ENCODE measurements at places on chromosomes 3 and 15.

DNA sequence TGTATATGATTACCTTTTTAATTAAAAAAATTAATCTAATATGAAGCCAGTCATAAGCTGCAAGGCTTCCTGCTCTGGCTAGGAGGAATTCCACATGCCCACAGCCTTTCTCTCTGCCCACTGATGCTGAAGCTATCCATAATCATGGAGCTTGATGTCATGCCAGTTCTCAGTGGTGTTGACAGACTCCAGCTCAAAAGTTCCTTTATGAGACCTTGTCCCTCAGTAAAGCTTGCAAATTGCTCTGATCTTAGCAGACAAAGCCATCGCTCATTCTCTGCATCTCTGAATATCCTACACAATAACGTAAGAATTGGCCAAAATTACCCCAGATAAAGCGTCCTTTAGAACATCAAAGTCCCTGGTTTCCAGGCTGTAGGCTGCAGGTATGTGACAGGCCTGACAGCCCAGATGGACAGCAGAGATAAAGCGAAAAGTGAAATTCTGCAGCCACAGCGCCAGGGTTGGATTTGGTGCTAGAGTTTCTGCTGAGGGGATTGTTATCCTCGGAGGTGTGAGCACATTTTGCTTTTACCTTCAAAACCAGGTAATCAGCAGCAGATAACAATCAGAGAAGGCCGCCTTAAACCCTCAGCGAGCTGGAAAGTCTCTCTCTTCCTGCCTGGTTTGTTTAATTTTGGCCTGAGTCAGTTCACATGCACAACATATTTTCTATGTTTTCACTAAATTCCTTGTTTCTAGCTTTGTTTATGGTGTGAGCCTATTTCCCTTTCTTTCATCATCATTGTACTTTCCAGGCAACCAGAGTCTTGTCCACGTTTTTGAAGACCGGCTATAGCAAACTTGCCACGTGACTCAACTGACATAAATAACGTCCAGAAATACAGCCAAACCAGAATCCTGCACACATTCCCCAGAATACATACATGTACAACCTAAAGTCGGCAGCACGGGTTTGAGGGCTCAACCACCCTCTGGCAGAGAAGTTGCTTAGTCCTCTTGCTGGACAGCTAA is 36.6 kb upstream of the ALDH1A3 start:
- DNase-seq: no peak

DNA sequence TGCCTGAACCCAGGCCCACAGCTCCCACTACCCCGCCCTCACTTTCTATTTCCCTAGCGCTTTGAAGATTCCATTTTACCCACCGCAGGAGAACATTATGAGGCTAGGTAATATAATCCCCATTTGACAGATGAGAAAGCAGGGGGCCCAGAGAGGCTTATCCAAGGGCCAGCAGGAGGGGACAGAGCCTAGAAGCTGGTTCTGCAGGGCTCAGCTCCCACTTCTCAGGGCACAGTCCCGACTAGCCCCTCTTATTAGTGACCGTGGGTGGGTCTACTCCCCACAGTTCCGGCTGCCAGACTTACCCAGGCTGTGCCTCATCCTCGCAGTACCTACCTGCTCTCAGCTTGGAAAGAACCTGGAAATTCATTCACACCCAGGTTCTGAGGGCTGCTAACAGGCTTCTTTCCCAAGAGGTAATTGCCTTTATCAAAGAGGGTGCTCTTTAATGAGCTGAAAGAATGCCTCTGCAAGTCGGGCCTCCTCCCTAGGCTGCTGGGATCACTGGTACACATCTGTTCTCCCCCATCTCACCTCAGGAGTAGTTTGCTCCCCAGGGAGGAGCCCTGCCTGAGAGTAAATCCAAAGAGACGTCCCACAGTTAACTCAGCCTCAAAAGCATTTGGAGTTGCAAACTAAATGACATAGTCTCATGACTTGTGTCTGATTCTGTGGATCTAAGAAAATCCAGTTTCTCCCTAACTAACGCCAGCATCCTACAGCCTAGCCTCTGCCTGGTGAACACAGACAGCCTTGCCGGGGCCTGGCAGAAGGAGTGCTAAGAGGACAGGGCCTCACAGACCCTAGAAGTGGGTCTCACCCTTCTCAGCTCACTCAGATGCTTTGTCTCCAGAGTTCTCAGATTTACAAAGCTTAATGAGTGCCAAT is 125.0 kb downstream of the CHSY1 start:
- DNase-seq: no peak

GRCh38 chr15:94777037-94777436 is 545.7 kb downstream of the MCTP2 start:
- no peak for DNase-seq

DNA sequence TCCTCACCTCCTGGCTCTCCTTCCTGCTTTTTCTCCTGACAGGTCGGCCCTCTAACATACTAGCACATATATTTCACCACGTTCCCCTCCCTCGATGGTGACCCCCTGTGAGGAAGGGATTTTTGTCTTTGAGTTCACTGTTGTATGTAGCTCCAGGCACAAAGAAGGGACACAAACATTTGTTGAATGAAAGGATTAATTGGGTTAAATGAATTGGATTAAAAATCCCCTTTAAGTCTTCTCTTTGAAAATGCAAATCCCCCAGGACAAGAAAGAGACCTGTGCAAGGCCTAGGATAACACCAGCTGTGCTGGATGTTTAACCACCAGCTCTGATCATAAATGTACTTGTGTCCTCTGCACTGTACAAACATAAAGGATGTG is 3.3 kb downstream of the CALML4 start:
- no peak for DNase-seq

DNA sequence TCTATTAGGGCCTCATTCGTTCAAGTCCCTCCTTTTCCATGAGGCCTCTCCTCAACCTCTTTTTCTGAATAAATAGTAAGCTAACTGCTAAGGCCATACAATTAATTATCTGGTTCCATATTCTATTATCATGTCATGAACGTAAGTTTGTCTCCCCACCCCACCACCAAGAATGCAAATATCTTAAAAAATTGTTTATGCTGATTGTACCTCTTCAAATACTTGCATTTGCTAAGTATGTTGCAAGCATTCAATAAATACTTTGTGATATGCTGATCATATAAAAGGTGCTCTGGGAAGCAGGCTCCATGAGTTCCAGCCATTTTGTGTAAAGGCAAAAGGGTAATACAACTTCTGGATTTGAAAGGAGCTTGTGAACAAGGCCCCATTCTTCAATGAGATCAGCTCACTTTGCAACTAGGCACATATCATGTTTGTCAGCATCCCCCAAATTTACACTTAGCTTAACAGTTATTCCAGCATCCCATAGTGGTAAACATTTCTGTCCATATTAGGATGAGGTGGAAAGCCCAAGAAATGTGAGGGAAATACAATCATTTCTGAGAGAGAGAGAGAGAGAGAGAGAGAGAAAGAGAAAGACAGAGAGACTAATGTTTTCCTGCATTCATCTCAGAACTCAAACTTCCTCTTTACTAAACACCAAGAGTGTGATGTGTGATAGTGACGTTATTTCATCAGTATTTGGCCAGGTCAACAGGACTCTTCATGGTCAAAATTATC is 33.2 kb downstream of the SLC12A8 start:
- no peak for DNase-seq

GRCh38 chr15:55999658-56000057 is 6.2 kb upstream of the NEDD4 start:
- DNase-seq: no peak

DNA sequence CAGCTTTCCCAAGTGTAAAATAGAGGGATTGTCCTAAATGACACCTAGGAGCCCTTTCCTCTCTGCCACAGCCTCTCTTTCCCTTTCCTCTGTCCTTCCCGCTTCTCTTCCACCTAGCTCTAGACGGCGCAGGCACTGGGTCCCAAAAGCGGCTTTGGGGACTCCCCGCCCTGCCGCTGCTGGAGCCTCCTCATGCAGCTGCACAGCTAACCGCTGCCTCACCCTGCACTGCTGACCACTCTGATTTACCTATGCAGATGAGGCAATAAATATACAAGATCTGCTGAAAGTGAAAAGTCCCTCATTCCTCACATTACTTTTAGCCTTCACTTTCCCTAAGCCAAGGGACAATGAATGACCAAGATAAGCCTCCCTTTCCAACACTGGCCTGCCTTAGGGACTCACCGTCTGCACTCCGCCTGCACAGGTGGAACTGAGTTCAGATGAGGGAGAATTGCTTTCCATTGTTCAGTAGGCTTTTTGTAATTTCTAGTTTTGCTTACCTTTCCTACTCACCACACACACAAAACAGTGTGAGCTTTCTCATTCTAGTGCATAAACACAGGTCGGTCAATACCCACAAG is 197.5 kb upstream of the BCL6 start:
- DNase-seq: no peak

DNA sequence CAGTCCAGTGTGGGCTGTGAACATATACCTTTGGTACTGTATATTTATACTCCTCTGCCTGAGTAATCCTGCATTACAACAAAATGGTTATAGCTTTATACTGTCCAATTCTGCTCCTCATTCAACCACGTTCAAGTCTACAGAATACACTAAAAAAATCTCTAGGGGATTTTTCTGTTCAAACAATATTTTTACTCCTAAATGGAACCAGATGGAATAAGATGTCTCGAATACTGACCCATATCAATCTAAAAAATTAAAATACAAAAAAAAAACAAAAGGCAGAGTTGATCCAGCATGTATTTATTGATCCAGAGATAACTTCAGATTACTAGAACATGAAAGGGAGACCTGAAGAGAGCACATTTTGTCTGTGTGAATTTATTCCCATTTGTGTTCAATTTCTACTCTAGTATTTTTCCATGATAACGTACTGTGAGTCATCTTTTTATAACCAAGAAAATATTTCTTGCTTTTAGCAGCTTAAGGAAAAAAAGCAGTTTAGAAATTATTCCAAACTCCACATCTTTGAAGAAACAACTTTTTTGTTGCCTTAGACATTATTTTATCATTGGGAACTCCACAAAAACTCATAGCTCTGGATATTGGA is 910.7 kb downstream of the TBL1XR1 start:
- no peak for DNase-seq

- no peak for DNase-seq
Observed at GRCh38 chr3:57143886-57144459, 21.2 kb downstream of the IL17RD start.

DNA sequence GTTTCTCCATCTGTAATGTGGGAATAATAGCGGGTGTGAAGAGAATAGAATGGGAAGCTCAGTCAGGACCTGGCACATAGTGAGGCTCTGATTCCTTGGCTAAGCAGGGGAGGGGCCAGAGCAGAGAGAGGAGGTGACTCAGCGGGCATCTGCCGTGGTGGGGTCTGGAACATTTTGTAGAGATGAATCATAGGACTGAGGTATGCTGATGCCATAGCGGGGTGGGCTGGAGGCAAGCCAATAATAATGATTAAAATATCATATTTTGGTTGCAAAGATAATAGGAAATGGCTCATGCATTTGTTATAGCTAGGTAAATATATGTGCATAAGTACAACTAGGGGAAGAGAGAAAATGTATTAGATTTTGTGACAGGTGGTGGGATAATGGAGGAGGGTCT is 11.2 kb downstream of the TGM4 start:
- DNase-seq: no peak

GRCh38 chr3:177711637-177712036 is 514.4 kb upstream of the TBL1XR1 start:
- DNase-seq: no peak

GRCh38 chr3:171643033-171643432 is 167.2 kb downstream of the PLD1 start:
- no peak for DNase-seq

DNA sequence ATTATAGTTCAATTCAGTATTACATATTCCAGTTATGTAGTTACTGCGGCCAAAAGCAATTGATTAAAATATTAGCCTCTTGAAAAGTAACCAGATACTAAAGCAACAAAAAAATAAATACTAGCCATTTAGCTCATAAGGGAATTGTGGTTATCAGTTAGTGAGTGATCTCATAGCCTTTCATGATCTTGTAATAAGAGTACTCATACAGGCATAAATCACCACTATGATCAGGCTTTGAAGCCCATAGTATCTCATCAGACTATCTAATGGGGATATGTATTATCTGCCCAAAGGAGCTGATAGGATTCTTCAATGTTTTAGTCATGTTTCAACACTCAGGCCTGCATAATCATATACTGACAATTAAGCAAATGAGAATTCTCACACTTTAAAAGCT is 184.1 kb upstream of the CCDC54 start:
- DNase-seq: no peak

DNA sequence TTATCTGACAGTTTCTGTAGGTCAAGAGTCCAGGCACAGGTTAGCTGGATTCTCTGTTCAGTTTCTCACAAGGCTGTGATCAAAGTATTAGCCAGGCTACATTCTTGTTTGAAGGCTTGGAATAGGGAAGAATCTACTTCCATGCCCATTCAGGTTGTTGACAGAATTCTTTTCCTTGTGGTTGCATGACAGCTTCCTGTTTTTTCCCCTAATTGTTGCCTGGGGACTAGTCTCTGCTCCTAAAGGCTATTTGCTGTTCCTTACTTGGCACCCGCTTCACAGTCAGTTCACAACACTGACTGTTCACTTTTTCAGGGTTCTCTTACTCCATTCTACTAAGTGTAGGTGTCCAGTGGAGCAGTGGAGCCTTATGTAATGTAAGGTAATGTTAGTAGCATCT is 115.4 kb upstream of the GBE1 start:
- DNase-seq: no peak

DNA sequence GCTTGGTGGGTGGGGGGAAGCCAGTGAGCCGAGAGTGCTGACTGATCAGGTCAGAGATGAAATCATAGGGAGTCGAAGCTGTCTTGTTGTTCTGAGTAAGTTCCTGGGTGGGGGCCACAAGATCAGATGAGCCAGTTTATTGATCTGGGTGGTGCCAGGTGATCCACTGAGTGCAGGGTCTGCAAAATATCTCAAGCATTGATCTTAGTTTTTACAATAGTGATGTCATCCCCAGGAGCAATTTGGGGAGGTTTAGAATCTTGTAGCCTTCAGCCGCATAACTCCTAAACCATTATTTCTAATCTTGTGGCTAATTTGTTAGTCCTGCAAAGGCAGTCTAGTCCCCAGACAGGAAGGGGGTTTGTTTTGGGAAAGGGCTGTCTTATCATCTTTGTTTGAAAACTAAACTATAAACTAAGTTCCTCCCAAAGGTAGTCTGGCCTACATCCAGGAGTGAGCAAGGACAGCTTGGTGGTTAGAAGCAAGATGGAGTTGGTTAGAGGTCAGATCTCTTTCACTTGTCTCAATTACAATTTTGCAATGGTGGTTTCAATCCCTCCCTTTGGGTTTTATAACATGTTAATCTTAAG is 18.7 kb upstream of the MTMR14 start:
- DNase-seq: no peak

Measured in hematopoietic multipotent progenitor cell treated with erythropoietin and hydrocortisone succinate and interleukin-3 and kit ligand, for 8 days (in vitro differentiated cells).